ENCODE measurements at places on chromosomes 16 and 17.

DNA sequence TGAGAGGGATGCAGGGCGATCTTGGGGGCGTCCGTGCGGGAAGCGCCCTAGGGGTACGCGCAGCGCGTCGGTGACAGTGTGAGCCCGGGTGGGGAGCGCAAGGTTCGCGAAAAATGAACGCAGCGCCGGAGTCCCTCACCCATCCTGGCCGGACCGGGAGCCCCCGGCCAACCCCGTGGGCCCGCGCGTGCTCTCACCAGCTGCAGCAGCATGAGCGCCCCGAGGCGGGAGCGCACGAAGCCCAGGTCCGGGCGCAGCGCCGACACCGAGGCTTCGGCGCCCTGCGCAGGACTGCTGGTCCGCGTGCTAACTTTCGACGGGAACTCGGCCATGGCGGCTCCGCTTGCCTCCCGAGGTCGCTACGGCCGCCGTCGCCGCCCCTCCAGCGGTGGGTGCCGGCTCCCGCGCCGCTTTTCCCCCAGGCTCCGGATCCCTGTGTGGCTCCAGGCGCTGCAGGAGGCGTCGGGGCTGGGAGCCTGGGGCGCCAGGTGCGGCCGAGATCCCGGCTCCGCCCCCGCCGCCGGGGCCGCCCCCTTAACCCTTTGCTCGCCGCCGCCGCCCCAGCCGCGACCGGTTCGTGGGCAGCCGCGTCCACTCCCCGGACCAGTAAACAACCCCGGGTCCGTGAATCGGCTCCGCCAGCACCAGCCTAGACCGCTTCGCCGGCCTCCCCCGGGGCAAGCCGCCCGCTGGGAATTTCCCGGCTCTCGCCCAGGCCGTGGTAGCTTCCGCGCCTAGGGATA is at the start of gene PLLP:
Gene PLLP, minus strand, starts transcription at position 464 of the 743 bp plus-strand sequence. Its CDS starts 132 bp downstream, at position 332.
- peak within 1 kb of the TSS; percentile 62 for H3K4me3 ChIP-seq
- H3K36me3 ChIP-seq, result no peaks in the 10 kb centered on the region
- peaks cover 7% of the 10 kb centered on the region for H3K27me3 ChIP-seq
- peak within 1 kb of the TSS; percentile 86 for H3K27ac ChIP-seq
- peaks cover 30% of the 10 kb centered on the region for H3K4me1 ChIP-seq

DNA sequence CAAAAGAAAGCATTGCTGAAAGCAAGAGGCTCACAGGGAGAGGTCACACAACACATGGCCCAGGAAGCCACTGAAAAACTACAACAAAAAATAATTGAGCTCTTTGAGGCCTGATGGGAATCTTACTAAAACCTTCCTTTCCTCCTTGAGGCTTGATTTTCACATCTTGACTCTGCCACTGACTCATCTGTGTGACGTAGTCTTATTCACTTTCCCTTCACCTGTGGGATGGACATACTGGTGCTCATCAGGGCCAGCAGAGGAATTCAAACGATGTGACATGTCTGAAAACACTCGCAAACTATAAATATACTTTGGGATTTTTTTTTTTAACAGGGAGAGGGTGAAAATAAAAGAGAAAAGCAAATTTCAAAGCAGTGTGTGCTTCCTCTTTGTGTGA is 78.3 kb upstream of the ASIC2 start:
- no peaks in the 10 kb centered on the region for H3K27me3 ChIP-seq
- no peaks in the 10 kb centered on the region for H3K36me3 ChIP-seq
- DNase-seq, result no peak
- H3K4me3 ChIP-seq, result no peak overlapping the region
- no peak overlapping the region for H3K27ac ChIP-seq

DNA sequence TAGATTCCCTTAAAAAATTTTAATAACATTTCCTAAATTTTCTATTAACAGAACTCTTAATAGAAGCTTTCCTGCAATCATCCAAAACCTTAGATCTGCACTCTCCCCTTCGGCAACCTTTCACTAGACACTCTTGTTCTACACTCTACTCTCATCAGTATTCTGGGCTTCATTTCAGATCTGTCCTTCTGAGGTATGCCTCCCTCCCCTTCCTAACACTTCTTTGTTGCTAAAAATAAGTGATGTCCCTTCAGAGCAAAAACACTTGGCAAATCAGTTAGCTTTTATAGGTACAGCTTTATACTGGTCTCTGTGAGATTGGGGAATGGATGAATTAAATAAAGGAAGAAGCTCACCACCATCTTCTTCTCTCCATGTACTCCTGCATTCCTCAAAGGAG is 28.2 kb upstream of the GNAO1 start:
- H3K4me3 ChIP-seq, result no peak overlapping the region
- no peaks in the 10 kb centered on the region for H3K36me3 ChIP-seq
- no peak overlapping the region for H3K27ac ChIP-seq
- no peaks in the 10 kb centered on the region for H3K4me1 ChIP-seq
- no peak for DNase-seq

GRCh38 chr17:14845591-14846281 is 419.4 kb downstream of the PMP22 start:
- DNase-seq, result no peak
- H3K27ac ChIP-seq, result no peak overlapping the region
- no peaks in the 10 kb centered on the region for H3K36me3 ChIP-seq
- no peaks in the 10 kb centered on the region for H3K27me3 ChIP-seq
- no peaks in the 10 kb centered on the region for H3K4me1 ChIP-seq

DNA sequence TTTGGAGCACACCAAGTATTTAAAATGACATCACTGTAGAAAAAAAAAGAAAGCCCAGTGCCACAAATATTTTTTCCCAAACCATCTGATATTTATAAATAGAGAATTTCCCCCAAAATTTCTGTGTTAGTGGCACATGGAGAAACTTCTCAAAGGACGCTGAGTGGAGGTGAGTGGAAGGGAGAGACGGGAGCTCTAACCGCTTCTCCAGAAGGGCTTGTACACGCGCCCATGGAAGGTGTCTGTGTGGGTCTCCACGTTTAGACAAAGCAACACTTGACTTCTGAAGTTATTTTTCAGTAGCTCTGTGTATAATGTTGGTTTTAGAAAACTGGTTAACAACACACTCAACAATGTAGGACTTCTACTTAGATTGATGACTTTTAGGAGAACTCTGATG is 1.0 kb downstream of the MYOCD start:
- H3K36me3 ChIP-seq, result no peaks in the 10 kb centered on the region
- H3K4me1 ChIP-seq, result peaks cover 12% of the 10 kb centered on the region
- H3K4me3 ChIP-seq, result no peak overlapping the region
- DNase-seq, result no peak

DNA sequence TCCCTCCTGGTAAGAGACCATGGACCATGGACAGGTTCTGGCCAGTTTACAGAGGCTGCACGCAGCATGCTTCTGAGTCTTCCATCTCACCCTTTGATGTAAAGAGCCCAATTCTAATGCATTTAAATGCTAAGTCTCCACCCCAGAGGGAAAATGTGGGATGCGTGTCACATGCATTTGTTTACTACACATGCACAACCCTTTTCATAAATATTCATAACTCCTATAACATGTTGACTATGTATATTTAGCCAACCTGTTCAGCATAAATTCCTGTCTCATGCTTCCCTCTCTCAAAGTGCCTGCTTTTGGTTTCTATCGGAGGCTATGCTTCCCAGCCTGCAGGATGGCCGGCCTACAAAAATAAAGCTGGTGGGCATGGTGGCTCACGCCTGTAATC is 260.3 kb downstream of the STX8 start:
- no peak overlapping the region for H3K27ac ChIP-seq
- H3K27me3 ChIP-seq, result no peaks in the 10 kb centered on the region
- no peaks in the 10 kb centered on the region for H3K4me1 ChIP-seq
- H3K4me3 ChIP-seq, result no peak overlapping the region

- peak overlapping the region; percentile 80 for H3K4me3 ChIP-seq
- H3K27me3 ChIP-seq, result no peaks in the 10 kb centered on the region
- DNase-seq, result no peak
- peak overlapping the region; percentile 98 for H3K27ac ChIP-seq
- H3K4me1 ChIP-seq, result peaks cover 77% of the 10 kb centered on the region
- H3K36me3 ChIP-seq, result no peaks in the 10 kb centered on the region
Observed at GRCh38 chr17:45315648-45316433, 979 bp downstream of the MAP3K14 start.

DNA sequence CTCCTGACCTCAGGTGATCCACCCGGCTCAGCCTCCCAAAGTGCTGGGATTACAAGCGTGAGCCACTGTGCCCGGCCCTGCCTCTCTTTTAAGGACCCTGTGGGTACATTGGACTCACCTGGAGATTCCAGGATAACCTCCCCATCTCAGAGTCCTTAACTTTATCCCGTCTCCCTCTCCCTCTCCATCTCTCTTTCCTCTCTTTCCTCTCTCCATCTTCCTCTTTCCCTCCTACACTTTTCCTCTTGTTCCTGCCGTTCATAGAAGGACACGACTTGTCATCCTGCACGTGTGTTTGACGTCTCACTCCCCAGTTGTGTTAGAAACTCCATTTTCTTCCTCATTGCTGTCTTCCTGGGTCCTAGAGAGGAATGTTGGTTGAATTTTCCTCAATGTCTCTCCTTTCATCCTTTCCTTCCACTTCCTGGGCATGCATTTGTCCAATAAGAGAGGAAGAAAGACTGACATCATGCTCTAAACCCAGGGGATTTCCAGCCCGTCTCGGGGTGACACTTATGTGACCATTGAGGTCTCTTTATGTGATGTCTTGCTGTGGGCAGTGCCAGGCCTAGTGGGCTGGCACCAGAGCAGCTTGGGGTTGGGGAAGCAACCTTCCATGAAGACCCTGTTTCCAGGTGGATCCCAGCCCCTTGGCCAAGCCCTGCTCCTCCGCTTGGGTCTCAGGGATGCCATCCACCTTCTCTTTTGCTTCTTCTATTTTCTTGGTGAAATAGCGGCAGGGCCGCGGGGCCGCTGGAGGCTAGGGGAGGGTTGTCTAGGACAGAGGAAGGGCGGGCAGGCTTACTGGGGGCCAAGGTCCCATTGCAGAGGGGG is 39.8 kb upstream of the IRF8 start:
- no peaks in the 10 kb centered on the region for H3K4me1 ChIP-seq
- H3K27ac ChIP-seq, result no peak overlapping the region
- peak; percentile 67 for DNase-seq
- H3K36me3 ChIP-seq, result no peaks in the 10 kb centered on the region
- no peaks in the 10 kb centered on the region for H3K27me3 ChIP-seq
- H3K4me3 ChIP-seq, result no peak overlapping the region

GRCh38 chr17:21025451-21025850 is 17.4 kb downstream of the USP22 start:
- peaks cover 58% of the 10 kb centered on the region for H3K36me3 ChIP-seq
- H3K27ac ChIP-seq, result no peak overlapping the region

DNA sequence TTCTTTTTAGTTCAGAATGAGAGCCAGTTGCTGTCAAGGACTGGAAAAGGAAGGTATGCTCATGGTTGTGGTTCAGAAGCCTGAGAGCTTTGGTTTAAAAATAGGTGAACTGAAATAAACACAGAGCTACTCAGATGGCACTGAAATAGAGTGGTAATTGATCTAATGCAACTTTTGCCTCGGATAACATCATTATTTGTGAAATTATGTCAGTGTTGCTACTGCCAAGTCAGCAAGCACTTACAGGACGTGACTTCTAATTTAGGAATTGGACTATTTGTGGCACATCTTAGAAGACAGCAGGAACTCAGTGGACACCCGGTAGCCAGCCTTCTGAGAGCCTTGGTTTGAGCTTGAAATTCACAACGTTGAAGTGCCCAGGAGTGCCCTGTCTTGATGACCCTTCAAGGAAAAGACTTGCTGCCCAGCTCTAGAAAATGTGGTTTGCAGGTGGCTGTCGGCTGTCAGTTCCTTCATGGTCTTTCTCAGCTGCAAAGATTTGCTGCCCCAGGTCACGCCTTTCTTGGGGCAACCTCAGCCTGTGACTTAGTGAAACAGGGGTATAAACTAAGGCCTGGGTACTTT is 42.0 kb upstream of the XYLT1 start:
- H3K36me3 ChIP-seq, result no peaks in the 10 kb centered on the region
- H3K27me3 ChIP-seq, result no peaks in the 10 kb centered on the region
- no peak for DNase-seq
- H3K27ac ChIP-seq, result no peak overlapping the region

- H3K4me3 ChIP-seq, result no peak overlapping the region
- peak overlapping the region; percentile 81 for H3K27ac ChIP-seq
- H3K4me1 ChIP-seq, result peaks cover 22% of the 10 kb centered on the region
- DNase-seq, result no peak
Observed at GRCh38 chr17:45263477-45263860, 1.6 kb upstream of the SPATA32 start.

- H3K4me1 ChIP-seq, result no peaks in the 10 kb centered on the region
- H3K4me3 ChIP-seq, result no peak overlapping the region
- no peak for DNase-seq
- no peak overlapping the region for H3K27ac ChIP-seq
Observed at GRCh38 chr16:62933929-62934328, 897.7 kb upstream of the CDH8 start.

GRCh38 chr17:2898255-2898926 is 102.2 kb downstream of the RAP1GAP2 start:
- DNase-seq, result no peak
- H3K36me3 ChIP-seq, result no peaks in the 10 kb centered on the region
- H3K4me1 ChIP-seq, result no peaks in the 10 kb centered on the region
- H3K27me3 ChIP-seq, result no peaks in the 10 kb centered on the region
- no peak overlapping the region for H3K27ac ChIP-seq

- peaks cover 70% of the 10 kb centered on the region for H3K4me1 ChIP-seq
- DNase-seq, result no peak
- peak overlapping the region; percentile 82 for H3K27ac ChIP-seq
- no peaks in the 10 kb centered on the region for H3K36me3 ChIP-seq
Observed at GRCh38 chr16:57147381-57148221, 38.2 kb downstream of the PSME3IP1 start.

DNA sequence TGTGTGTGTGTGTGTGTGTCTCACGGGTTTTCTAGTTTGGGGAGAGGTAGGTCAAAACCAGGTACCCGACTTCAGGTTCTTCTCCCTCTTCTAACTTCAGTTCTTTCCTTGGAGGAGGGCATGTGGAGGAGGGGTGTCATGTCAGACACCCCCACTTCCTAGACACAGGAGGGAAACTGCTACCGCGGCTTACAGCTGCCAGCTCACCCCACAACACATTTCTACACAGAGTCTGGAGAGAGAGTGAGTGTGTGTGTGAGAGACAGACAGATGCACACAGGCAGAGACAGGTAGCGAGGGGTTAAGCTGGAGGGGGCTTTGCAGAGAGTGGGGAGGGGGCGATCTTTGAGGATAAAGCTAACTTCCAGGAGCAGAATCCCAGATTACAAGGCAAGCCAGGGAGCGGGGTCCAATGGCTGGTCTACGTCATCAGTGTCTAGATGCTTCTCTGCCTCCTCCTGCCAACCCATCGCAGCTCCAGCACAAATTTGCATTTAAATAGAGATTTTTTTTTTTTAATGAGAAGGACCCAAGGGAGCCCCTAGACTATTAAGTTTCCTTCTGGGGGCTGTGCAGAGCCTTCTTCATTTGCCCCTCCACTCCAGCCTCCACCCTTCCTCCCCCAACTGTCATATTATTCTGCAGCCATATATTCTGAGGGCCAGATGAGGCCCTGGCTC is 48.9 kb downstream of the MRM1 start:
- no peaks in the 10 kb centered on the region for H3K4me1 ChIP-seq
- H3K36me3 ChIP-seq, result no peaks in the 10 kb centered on the region
- H3K27me3 ChIP-seq, result no peaks in the 10 kb centered on the region
- H3K4me3 ChIP-seq, result no peak overlapping the region

- no peaks in the 10 kb centered on the region for H3K27me3 ChIP-seq
- DNase-seq, result no peak
- H3K4me1 ChIP-seq, result no peaks in the 10 kb centered on the region
- H3K36me3 ChIP-seq, result no peaks in the 10 kb centered on the region
- H3K27ac ChIP-seq, result no peak overlapping the region
Observed at GRCh38 chr16:56789360-56789759, 59.4 kb downstream of the NUP93 start.

- no peak overlapping the region for H3K4me3 ChIP-seq
- DNase-seq, result no peak
- H3K36me3 ChIP-seq, result peaks cover 8% of the 10 kb centered on the region
Observed at GRCh38 chr16:81939164-81940056, 71.9 kb downstream of the SDR42E1 start.

Measured in upper lobe of left lung (tissue), 6 donors.